A549 treated with dexamethasone at 1 μM for 4 hours (cell line): ENCODE measurements at places on chromosomes 12 and 14. TPM values are rescaled to one million over a fixed set of nuclear protein-coding genes. Genes with fewer than 3 reads are reported as not detected.

TBX5 gene
- not detected in 5 replicates for total RNA-seq

STRAP gene
- total RNA-seq: 194 to 211 TPM (median 200 TPM) in 5 replicates

CIT gene
- 7.8 to 16.8 TPM (median 13.7 TPM) in 5 replicates for total RNA-seq

BCAT1 gene
- 8.3 to 14.8 TPM (median 12.5 TPM) in 5 replicates for total RNA-seq

VASH1 gene
- total RNA-seq: 2.8 to 4.3 TPM (median 4.1 TPM) in 5 replicates

BTG1 gene
- total RNA-seq: 40.5 to 52.6 TPM (median 42.6 TPM) in 5 replicates

GDF11 gene
- 2.3 to 4.4 TPM (median 3.9 TPM) in 5 replicates for total RNA-seq

CLEC4C gene
- total RNA-seq: not detected in 5 replicates

FAIM2 gene
- total RNA-seq: not detected in 5 replicates

KLRG1 gene
- total RNA-seq: 1.1 to 2.0 TPM (median 1.5 TPM) in 5 replicates

NKX2-1 gene
- 0.05 to 0.11 TPM in 2 of 5 replicates, not detected in the others for total RNA-seq

UNC79 gene
- 0.01 to 0.04 TPM (median 0.02 TPM) in 3 of 5 replicates, not detected in the others for total RNA-seq

SYNE3 gene
- 0.37 to 1.0 TPM (median 0.91 TPM) in 5 replicates for total RNA-seq

ALDH1L2 gene
- 3.1 to 4.7 TPM (median 4.2 TPM) in 5 replicates for total RNA-seq

DACT1 gene
- 0.47 to 0.76 TPM (median 0.59 TPM) in 5 replicates for total RNA-seq

NDUFB1 gene
- 279 to 433 TPM (median 294 TPM) in 5 replicates for total RNA-seq

AGAP2 gene
- 0.11 to 0.19 TPM (median 0.14 TPM) in 5 replicates for total RNA-seq

CD163 gene
- 0.06 to 0.21 TPM (median 0.13 TPM) in 4 of 5 replicates, not detected in the other for total RNA-seq

SPRYD3 gene
- total RNA-seq: 31.9 to 38.0 TPM (median 36.8 TPM) in 5 replicates

DHRS2 gene
- total RNA-seq: 5.5 to 8.7 TPM (median 6.3 TPM) in 5 replicates

SMOC1 gene
- 16.6 to 23.1 TPM (median 18.1 TPM) in 5 replicates for total RNA-seq

DNAJC22 gene
- total RNA-seq: 18.9 to 22.9 TPM (median 22.1 TPM) in 5 replicates

BMP4 gene
- total RNA-seq: 1.6 to 2.6 TPM (median 1.9 TPM) in 5 replicates

SDSL gene
- total RNA-seq: 22.3 to 26.3 TPM (median 24.0 TPM) in 5 replicates

OVCH1 gene
- total RNA-seq: not detected in 5 replicates

TNFAIP2 gene
- 215 to 308 TPM (median 294 TPM) in 5 replicates for total RNA-seq

NRL gene
- 0.60 to 1.2 TPM (median 0.86 TPM) in 5 replicates for total RNA-seq

STXBP6 gene
- 2.4 to 3.0 TPM (median 2.8 TPM) in 5 replicates for total RNA-seq

OTOGL gene
- not detected in 5 replicates for total RNA-seq

EGLN3 gene
- 5.3 to 6.7 TPM (median 5.9 TPM) in 5 replicates for total RNA-seq

BEGAIN gene
- 4.4 to 8.2 TPM (median 6.1 TPM) in 5 replicates for total RNA-seq

UTP20 gene
- 13.3 to 20.6 TPM (median 18.0 TPM) in 5 replicates for total RNA-seq

NUAK1 gene
- total RNA-seq: 4.7 to 5.8 TPM (median 5.5 TPM) in 5 replicates

GPR137C gene
- total RNA-seq: 0.06 to 0.08 TPM (median 0.07 TPM) in 5 replicates

NR4A1 gene
- 32.8 to 50.4 TPM (median 39.5 TPM) in 5 replicates for total RNA-seq
